ENCODE measurements at places on chromosomes 2 and 18. TPM values are rescaled to one million over a fixed set of nuclear protein-coding genes. Genes with fewer than 3 reads are reported as not detected.

The EGR4 gene
- not detected for total RNA-seq

The SEMA4F gene
- total RNA-seq, result 39.2 TPM

The KCNK3 gene
- 0.05 TPM for total RNA-seq

The EFR3B gene
- 2.2 TPM for total RNA-seq

DNA sequence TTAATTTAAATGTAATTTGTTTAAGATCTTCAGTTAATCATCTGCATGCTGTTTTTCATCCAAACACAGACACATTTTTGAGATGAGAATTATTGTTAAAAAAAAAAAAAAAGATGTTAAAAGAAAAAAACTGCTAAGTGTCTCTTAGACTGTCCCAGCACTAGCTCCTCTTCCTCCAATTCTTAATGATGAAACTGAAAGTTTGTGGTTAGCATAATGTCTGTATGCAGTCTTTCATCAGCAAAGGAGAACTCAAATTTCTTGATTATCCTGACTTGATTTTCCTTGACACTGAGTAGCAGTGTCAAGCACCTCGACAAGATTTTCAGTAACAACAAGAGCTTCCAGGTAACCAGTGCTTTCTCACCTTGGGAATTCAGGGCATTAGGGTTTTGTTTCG, 274.4 kb downstream of the LRRTM1 start:
- DNase-seq, result no peak

DNA sequence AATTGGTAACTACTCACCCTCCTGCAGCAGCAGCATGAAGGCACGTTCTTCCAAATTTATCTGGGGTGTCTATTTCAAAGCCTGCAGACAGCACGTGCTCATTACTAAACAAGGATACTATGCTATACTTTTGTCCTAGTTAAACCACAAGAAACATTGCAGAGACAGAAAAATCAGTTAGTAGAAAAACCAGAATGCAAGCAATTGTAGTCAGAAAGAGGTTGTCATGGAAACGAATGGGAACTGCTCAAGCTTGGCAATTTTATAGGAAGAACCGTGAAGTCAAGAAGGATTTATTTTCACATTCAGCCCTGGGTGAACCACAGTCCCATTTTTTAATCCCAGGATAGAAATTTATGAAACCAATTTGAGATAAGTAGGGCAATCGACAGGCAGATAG, 162.2 kb upstream of the PGAP1 start:
- DNase-seq, result peak; percentile 41

- DNase-seq, result no peak
Observed at GRCh38 chr18:4734021-4734420, 278.9 kb upstream of the DLGAP1 start.

DNA sequence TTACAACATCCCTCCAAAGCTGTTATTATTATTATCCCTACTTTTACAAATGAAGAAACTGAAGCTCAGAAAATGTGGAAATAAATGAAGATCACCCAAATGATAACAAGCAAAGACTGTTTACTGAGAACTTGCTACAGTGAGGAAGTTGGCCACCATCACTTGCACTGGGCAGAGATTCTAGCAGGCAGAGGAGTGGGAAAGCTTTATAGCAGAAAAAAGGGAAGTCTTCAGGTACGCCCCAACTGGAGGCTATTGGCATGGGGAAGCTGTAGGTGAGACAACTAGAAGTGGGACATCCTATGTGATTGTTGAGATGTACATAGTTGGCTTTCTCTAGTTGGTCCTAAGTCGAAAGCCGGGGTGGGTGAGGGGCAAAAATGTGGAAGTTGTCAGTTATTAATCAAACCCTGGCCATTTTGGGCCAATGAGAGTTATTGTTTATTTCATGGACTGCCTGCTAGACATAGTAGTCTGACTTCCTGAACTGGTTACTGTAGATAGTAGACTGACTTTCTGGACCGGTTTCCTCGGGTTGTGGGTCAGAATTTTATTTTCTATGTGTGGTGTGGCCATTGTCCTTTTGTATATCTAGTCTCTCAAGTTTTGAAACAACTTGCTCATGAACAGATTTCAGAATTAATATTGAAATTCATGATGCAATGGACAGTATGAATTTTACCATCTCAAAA, 40.2 kb upstream of the STAT4 start:
- DNase-seq, result no peak

DNA sequence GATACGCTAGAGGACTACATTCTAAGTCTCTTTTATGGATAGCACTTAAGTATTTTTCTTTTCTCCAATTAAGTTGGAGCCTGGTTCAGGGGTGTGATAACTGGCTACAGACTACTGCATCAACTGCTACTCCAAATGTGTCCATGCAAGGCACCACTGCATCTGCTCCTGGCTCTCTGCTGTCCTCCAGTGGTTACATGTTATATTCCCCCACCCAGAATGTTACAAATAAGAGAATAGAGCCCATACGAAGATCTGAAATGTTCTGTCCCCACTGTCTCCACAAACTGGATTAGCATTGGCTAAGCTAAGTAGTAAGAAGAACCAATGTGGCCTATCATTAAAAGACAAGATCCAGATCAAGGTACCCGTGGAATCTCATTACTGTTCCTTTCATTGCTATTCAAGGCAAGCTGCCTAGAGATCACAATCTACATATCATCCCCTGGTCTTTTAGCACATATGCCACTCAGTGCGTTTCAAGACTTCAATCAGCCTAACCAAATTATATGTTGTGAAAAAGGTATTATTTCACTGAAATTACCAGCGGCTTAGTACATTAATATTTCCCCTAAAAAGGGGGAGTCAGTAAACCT, 308.3 kb upstream of the SLC8A1 start:
- peak; percentile 71 for DNase-seq

DNA sequence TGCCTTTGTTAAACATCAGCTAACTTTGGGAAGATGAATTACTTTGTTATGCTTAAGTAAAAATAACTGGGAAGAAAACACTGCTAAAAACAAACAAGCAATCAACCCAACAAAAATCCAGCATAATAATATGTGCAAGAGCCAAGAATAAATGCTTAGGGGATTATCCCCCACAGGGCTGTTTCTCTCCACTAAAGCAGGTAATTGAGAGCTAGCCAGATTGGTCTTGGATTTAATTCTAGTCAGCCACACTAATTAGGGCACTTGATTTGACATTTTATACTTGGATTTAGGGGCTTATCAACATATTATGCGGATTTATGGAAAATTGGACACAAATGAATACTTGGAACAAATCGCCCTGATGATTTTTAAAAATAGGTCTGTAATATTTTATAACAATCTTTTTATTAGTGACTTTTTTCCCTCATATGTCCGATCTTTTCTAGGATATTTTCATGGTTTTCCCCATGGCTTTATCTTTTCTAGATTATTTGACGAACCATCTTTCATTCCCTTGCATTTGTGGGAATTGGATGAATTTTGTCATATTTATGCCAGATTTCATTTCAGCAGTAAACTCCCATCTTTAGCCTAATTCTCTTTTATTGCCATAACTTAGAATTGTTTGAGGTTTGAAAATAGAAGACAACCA, 199.1 kb upstream of the NXPH2 start:
- DNase-seq, result no peak

DNA sequence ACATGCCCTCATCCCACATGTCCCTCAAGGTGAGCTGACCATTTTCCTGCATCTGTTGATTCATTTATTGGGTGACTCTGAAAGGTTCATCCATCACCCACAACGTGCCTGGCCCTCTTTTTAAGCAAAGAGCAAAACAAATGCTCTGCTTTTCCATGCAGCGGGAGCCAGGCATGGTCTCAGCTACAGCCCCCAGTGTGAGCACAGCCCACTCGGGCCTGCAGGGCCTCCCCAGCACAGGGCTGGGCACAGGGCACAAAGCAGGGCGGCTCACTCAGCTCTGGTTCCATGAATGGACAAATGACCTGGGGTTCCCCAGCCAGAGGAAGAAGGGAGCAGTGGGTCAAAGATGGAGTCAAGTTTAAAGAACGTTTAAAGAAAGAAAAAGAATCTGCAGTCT, 24.1 kb upstream of the OTOS start:
- DNase-seq, result no peak

- DNase-seq, result no peak
Observed at GRCh38 chr2:165070076-165070475, 114.8 kb upstream of the SLC38A11 start.
